ENCODE measurements at places on chromosomes 7 and 10.

DNA sequence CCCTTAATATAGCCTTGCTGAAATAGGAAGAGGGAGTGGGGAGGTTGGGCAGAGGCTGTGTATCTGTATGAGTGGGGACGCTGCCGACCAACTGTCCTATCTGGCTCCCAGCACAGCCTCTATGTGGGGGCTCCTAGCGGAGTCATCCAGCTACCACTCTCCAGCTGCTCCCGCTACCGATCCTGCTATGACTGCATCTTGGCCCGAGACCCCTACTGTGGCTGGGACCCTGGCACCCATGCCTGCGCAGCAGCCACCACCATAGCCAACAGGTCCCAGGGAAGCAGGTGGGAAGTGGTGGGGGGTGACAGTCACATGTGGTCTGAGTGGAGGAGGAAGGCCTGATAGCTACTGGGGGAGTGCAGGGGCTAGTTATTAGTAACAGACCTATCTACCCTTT lies 6.6 kb downstream of the MRPL43 start:
- DNase-seq: no peak

GRCh38 chr7:3321745-3322144 lies 20.7 kb downstream of the SDK1 start:
- no peak for DNase-seq

DNA sequence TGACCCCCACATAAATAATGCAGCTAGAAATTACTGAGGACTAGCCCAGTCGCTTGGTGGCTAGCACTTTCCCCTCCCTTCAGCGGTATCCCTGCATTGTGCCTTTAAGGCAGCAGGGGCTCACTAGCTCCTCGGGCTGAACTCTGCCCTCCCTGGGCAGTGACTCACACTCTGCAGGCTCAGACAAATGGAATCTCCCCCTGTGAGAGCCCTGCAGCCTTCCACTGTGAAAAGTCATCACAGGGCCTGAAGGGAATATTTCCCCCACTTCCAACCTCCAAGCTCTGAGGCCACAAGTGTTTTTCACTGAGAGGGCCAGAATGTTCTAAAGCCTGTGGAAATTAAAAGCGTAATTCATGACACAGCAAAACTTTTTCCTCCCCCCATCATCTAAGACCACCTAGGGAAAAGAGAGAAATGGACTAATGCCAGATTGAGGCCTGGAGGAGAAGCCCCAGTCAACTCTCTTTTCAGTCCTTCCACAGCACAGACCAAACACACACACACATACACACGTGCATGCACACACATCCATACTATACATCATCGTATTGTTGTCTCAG lies 93.6 kb upstream of the COL1A2 start:
- no peak for DNase-seq

GRCh38 chr7:43658718-43659548 lies 70.4 kb downstream of the COA1 start:
- peak; percentile 57 for DNase-seq

GRCh38 chr7:24820730-24821044 lies 63.4 kb upstream of the GSDME start:
- no peak for DNase-seq

DNA sequence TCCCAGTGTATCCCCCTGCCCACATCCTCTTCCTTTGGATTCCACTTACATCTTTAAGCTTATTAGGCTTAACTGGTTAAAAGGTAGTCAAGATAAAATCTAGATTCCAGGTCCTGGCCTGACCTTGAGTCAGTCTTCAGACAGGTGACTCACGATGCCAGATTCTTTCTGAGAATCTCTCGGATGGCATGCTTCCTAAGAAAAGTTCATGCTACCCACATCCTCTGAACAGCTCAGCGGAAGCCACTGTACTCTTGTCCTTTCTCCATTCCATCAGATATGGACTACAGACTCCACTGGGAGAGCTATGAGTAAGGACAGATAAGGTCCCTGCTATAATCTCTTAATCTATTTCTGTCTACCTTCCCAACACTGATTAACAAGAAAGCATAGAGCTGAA lies 43.4 kb downstream of the DNMBP start:
- DNase-seq: no peak
